ENCODE measurements at places on chromosomes 1 and 21.

GRCh38 chr1:3373700-3374405 lies 80.6 kb upstream of the ARHGEF16 start:
- no peak for DNase-seq

DNA sequence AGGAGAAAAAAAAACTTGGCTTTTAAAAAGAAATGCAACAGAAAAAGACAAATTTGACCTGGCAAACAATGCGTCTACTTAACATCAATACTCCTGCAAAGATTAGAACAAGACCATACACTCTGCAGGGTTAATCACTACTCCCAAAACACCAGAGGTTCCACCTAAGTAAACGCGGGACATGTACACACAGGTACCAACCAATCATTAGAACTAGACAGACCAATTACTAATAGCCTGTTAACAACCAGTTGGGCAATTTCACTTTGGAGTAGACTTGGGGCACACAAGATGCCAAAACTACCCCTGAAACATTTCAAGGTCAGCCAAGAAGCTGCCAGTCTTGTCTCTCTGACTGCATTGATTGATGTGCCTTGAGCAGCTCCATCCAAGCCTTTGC lies 125.8 kb downstream of the RRAGC start:
- DNase-seq: no peak

DNA sequence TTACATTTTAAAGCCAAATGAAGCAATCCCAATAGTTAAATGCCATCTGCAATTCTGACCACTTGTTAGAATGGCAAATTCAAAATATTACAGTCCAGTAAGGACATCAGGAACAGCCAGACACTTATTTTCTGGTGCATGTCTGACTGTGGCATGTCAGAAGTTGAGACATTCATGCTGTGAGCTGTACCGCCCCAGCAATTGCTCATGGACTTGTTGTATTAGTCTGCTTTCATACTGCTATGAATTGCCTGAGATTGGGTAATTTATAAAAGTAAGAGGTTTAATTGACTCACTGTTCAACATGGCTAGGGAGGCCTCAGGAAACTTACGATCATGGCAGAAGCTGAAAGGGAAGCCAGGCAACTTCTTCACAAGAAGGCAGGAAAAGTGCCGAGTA lies 19.1 kb downstream of the DDAH1 start:
- peak; percentile 59 for DNase-seq

DNA sequence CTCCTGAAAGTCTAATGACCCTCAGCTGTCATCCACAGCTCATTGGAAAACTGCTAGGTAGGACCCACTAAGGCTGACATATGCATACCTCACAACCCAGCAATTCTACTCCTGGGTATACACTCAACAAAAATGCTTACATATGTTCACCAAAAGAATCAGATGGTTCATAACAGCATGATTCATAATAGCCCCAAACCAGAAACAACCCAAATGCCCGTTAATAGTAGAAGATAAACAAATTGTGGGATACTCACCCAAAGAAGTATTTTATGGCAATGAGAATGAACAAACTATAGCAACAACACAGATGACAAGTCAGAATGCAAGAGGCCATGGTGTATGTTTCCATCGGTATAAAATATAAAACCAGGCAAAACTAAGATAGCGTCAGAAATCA lies 124.6 kb downstream of the HLCS start:
- no peak for DNase-seq

DNA sequence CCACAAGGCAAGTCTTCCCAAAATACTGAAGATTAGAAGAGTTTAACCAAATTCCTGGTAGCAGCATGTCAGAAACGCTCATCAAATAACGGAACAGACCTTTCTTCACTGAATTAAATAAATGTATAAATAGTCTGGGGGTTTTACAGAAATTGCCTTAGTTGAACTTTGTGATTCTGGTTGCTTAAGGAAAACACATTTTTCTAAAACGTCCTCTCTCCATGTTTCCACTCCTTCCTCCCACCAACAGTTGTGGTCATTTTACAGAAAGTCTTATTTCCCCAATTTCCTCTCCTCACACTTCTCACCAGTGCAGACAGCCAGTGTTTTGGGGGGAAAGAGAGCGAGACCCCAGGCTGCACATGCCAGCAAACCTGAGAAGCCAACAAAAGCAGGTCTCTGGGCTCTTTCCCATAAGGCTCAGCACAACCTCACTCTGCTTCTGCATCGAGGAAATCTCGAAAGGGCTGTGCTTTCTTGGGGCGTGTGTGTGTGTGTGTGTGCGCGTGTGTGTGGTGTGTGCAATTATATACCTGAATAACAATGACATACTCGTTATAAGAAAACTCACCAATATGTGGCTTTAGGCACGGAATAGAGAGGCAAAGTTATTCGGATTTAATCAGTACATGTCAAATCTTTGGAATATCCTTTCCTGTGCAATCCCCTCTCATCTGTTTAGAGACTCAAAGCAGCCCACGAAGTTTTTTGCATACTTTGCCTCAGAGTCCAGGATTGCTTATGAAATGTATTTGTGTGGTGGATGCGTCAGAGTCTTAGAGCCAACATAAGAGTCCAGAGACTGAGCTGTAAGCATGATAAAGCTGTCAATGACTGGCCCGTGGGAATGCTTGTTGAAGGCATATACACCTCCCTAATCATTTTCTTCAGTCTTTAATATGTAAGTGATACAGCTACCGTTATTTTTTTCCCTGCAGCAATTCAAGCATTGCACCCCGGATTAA lies 2.0 kb downstream of the KCNJ15 start:
- peak; percentile 45 for DNase-seq

DNA sequence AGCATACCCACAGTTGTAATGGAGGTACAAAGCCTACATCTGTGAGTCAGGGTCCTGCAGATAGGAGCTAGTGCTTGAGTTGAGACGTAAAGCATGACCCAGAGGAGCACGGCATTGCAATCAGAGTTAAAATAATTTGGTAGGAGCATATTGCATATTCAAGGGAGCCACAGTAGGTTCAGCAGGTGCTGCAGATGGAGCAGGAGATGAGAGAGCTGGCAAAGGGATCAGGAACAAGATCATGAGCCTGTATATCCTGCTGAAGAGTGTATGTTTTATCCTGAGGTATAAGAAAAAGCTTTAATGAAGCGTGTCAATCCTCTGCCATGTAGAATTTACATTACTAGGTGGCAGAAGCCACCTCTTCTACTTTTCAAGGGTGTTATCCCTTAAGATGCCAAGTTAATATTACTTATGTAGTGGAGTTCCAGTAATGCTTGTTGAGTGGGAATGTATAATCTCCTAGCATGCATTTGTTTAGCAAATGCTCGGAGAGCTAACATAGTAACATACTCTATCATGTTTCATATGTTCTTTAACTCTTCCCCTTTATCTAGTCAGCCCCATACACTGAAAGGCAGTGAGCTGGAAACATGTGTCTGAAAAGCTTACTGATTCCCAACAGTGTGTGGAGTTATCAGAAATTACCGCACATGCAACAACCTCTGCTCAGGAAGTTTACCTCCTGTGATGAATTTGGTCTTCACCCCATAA lies 300.3 kb downstream of the GRIK1 start:
- DNase-seq: no peak

DNA sequence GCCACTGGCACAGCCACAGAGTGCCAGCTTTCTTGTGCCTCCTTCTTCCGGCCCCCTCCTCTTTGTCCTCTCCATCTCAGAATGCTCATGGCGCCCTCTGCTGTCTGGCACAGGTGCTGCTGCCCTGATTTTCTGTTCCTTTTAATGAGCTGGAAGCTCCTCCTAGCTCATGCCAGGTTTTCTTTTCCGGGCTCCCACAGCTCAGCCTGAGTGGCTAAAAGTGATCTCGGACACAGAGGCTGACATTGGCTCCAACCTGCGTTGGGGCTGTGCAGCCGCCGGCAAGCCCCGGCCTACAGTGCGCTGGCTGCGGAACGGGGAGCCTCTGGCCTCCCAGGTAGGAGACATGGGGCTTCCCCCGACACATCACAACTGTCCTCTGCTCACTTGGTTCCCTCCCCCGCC lies 18.7 kb downstream of the CNTN2 start:
- peak; percentile 86 for DNase-seq

GRCh38 chr1:8281843-8282509 lies 35.9 kb upstream of the SLC45A1 start:
- DNase-seq: no peak

DNA sequence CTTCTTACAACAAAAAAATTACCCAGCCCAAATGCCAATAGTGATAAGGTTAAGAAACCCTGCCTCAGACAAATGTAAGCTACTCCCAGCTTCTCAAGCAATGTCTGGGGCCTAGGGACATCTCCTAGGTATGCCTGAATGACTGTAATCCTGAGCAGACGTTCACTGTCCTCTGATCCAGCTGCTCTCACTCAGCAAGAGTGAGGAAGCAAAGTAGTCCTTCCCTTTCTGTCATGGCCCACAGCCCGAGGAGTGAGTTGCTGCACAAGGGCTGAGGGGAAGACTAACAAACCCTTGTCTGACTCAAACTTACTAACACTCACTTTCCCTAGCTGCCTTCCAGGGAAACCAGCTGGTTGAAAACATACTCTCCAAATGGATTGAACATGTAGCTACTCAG lies 124.9 kb upstream of the TNFSF4 start:
- DNase-seq: peak; percentile 77

DNA sequence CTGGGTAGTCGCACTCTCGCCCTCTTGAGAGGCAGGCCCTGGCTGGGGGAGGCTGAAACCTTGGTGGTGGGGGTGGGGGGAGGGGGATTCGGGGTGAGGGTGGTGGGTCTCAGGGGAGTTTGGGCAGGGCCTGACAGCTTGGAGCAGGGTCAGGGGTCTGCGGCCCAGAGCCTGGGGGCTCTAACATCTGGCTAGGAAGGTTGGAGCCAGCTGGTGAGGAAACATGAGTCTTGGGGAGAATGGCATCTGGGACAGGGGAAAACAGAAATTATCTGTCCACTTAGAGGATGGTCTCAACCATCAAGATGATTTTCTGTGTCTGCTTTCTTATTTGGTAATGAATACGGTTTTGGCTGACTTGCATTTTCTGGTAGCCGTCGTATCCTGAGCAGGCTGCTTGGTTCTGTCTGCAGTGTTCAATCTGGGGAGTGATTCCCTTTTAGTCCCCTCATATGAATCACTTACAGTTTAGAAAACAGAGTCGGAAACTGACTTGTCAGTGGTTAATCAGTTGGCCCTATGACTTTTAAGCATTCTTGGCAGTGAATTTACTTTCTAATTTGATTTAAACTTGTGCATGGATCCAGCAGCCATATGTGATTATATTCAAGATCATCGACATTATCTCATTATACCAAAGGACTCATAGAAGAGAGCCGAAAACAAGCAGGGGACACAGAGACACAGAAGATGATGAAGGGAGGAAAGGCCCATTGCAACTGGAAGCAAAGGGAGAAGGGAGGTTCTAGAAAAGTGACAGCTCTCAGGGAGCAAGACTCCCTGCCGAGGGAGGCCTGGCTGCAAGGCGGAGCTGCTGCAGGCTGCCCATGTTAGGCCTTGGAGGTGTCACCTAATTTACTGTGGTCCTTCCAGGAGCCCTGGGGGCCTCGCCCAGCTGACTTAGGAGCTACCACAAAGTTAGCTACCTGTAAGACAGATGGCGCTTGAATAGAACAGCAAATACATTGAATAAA lies 237.6 kb downstream of the SDCCAG8 start:
- DNase-seq: no peak

- DNase-seq: no peak
Observed at GRCh38 chr1:159282118-159282517, 20.0 kb upstream of the FCER1A start.

GRCh38 chr1:48678710-48679505 lies 97.8 kb downstream of the BEND5 start:
- DNase-seq: no peak

- no peak for DNase-seq
Observed at GRCh38 chr1:107246775-107247345, 106.0 kb downstream of the NTNG1 start.

DNA sequence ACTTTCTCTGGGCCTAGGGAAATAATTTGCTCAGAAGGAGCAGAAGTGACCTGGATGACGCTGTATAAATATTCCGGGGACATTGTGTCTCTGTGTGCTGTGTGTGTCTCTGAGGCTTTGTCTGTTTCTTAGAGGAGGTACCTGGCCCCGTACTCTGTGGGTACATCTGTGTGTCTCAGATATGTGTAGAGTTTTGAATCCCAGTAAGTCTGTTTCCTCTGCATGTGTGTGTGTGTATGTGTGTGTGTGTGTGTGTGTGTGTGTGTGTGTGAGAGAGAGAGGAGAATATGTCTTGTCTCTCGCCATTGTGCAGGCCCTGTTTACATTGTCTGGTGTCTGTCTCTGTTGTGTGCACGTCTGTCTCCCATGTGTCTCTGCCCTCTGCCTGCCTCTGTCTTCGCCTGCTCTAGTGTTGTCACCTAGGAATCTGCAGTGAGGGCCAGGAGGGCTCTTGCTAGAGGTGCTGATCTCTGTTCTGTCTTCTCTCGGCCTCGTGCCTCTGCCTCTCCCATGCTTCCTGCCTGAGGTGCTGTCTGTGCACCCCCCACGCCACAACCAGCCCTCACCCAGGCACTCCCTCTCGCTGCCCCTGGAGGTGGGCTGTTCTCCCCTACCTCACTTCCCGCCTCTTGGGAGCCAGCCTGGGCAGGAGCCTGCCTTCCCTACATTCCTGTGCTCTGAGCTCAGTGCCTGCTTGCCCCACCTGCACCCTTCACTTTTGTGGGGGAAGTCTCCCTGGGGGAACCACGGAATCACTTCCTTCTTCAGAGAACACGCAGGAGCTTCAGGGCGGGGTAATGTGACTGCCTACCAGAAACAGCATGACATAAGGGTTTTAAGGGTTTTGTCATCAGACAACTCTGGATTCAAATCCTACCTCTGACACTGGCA lies 5.9 kb downstream of the MAP7D1 start:
- DNase-seq: no peak

GRCh38 chr1:13507075-13507474 lies 6.7 kb downstream of the LRRC38 start:
- no peak for DNase-seq

- no peak for DNase-seq
Observed at GRCh38 chr1:247357781-247358211, 26.1 kb upstream of the ZNF496 start.

GRCh38 chr1:66383611-66384010 lies 150.3 kb upstream of the SGIP1 start:
- no peak for DNase-seq

- DNase-seq: peak; percentile 79
Observed at GRCh38 chr1:27816921-27817630, 13.5 kb upstream of the PPP1R8 start.

DNA sequence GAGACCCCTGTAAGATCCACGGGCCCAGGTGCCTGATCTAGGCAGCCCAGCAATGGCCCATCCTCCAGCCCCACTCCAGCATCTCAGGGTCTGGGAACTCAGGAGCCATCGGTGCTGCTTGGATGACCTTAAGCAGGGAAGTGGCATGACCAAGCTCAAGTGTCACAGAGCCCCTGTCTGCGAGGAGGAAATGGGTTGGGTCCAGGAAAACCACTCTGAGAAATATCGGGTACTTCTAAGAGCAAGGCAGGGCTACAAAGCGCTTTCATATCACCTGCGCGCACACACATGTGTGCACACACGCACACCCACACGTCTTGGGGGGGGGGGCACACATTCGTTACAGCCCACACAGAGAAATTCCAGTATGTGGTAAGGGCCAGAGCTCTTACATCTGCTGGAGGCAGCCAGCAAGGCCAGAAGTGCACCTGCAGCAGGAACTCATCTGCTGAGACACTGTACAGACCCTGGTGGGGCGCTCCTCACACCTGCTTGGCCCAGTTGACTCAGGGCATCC lies 32.6 kb upstream of the SPOCD1 start:
- DNase-seq: no peak

GRCh38 chr1:205062895-205063294 lies 19.9 kb downstream of the CNTN2 start:
- DNase-seq: no peak

Measured in AG20443 (cell line).